CMK (cell line): ENCODE measurements at places on chromosomes 6 and 20.
A peak's percentile ranks its signal among the peaks of the same experiment; 100 is the strongest.

DNA sequence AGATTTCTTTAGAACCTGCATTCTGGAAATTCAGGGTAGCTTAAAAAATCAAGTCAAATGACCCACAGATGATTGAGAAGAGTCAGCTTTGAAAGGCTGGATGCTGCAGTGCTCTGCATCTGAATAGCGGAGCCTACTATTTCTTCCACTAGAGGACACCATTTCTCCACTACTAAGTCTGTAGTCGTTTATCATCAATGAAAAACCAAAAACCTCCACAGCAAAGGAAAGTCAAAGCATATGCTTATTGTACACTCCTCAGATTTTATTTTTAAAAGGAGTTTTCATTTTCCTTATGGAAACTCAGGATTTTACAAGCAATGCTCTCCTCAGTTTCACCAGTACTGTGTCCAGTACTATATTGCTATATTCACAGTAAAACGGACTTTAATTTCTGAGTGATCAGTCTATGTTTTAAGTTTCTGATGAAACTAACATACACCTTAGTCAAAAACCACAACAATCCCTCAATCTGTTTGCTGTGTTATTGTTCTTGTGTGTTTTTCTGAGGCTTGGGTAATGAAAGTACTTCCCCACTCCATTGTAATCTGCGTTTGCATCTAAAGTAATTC, 50.5 kb upstream of the ENPP5 start:
- peak; percentile 5 for DNase-seq

DNA sequence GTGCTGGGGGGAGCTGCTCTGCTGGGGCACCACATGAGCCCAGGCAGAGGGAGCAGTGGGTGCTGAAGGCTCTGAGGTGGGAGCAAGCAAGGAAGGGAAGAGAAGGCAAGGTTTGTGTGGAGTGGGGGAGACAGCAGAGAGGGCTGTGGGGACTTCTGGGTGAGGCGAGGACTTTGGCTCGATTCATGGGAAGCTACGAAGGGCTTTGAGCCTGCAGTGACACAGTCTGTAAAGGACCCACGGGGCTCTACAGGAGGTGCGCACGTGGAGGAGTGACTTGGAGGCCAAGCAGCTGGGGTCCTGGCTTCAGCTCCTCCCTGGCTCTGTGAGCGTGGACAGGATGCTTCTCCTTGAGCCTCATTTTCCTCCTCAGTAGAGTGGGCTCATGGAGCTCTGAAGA, 29.1 kb upstream of the CSNK2A1 start:
- no peak for DNase-seq

GRCh38 chr6:12092762-12093161, 80.7 kb downstream of the HIVEP1 start:
- no peak for DNase-seq

- no peak for DNase-seq
Observed at GRCh38 chr6:106026748-106027715, 59.1 kb upstream of the PRDM1 start.
